Daoy (cell line): ENCODE measurements at places on chromosomes 2 and 18. TPM values are rescaled to one million over a fixed set of nuclear protein-coding genes. Genes with fewer than 3 reads are reported as not detected.

The XIRP2 gene
- not detected in 2 replicates for total RNA-seq

The ELAC1 gene
- 8.3 and 13.0 TPM in 2 replicates for total RNA-seq

The ALPP gene
- total RNA-seq = 0.03 TPM in 1 of 2 replicates, not detected in the other

The BCL2 gene
- total RNA-seq = 2.2 and 2.7 TPM in 2 replicates

The ARHGAP25 gene
- total RNA-seq = 0.51 and 1.7 TPM in 2 replicates
